ENCODE measurements at places on chromosomes 13 and 19. TPM values are rescaled to one million over a fixed set of nuclear protein-coding genes. Genes with fewer than 3 reads are reported as not detected.

LILRB5 gene
- total RNA-seq, result not detected

NBEA gene
- total RNA-seq, result 0.79 TPM

SLC7A9 gene
- total RNA-seq, result 0.56 TPM

FRY gene
- total RNA-seq, result 10.8 TPM

TBXA2R gene
- 0.37 TPM for total RNA-seq

SYNE4 gene
- 1.5 TPM for total RNA-seq

ACER1 gene
- total RNA-seq, result not detected

CYP4F2 gene
- not detected for total RNA-seq

ADAMTSL5 gene
- 3.9 TPM for total RNA-seq

COX6B2 gene
- 0.50 TPM for total RNA-seq

SOX1 gene
- not detected for total RNA-seq

KLHL1 gene
- not detected for total RNA-seq

ADM5 gene
- 8.6 TPM for total RNA-seq

CLEC17A gene
- 0.78 TPM for total RNA-seq

UBE2L5 gene
- not detected for total RNA-seq

KCNJ14 gene
- total RNA-seq, result 2.1 TPM

DPF1 gene
- 1.1 TPM for total RNA-seq

TNFSF9 gene
- 2.9 TPM for total RNA-seq

CEACAM3 gene
- not detected for total RNA-seq

All from activated T-helper 17 cell treated with anti-CD3 and anti-CD28 coated beads, Interleukin-2, amount 50 U/mL, for 72 hours (primary cell).